ENCODE measurements at places on chromosomes 2 and 18. TPM values are rescaled to one million over a fixed set of nuclear protein-coding genes. Genes with fewer than 3 reads are reported as not detected.
A peak's percentile ranks its signal among the peaks of the same experiment; 100 is the strongest.

Gene KANSL1L
- 3.5 TPM for total RNA-seq

Gene TXNDC2
- 0.33 TPM for total RNA-seq

Gene REG3A
- not detected for total RNA-seq

Gene C1GALT1C1L
- total RNA-seq = not detected

Gene ANAPC1
- 30.5 TPM for total RNA-seq

Gene CLHC1
- 3.2 TPM for total RNA-seq

Gene SULT1C4
- not detected for total RNA-seq

DNA sequence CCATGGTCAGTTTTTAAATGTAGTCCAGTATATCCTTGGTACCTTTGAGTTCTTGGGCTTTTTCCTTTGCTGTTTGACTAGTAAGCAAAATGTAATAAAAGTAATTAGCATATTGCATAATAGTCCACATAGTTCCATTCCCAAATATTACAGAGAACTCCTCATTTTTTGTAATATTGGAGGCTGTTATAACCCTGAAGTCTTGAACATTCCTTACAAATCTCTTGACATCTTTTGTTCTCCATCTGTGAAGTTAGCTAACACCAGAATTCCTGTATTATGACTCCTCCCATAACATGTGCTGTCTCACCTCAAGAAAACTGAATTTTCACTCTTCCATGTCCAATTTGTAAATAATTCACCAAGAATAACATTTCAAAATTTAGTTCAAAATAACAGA lies 17.1 kb downstream of the CREB1 start:
- no peak for DNase-seq

DNA sequence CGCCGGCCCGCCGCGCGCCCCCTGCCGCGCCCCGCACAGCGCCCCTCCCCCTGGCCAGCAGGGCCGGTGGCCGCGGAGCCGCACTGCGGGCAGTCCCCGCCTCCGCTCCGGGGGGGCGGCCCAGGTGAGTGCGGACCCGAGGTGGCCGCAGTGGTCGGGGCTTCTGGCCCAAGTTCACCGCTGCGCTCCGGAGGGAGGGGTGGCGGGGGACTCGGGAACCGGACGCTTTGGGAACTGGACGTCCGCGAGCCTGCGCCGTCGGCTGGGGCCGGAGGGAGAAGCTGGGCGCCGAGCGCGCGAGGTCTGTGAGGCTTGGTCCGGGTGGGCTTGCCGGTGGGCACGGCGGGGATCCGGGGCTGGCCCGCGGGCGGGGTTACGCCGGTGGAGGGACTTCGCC lies 591 bp upstream of the LDLRAD4 start:
- DNase-seq = no peak

DNA sequence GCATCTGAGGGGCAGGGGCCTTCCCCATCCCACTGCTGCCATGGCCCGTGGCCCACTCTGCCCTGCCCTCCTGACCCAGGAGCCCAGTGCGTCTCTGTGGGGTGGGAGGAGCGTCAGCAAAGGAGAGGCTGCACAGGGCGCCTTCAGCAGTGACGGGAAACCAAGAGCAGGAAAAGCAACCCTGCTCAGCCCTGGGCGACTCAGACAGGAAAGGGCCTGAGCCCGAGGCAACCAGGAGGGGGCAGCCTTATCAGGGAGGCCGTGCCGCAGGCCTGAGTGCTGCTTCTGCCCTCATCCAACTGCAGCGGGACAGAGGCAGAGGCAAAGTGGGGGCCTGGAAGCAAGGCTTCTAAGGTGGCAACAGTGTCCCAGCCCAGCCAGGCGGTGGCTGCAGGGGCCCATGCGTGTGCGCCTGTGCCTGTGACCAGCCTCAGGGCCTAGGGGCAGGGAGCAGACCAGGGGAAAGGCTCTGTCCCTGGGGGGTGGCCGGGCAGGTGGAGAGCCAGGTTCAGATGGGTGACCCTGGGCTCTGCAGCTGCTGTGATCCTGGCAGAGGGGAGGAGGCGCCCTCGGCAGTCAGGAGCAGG lies 23.3 kb upstream of the ALPI start:
- no peak for DNase-seq

DNA sequence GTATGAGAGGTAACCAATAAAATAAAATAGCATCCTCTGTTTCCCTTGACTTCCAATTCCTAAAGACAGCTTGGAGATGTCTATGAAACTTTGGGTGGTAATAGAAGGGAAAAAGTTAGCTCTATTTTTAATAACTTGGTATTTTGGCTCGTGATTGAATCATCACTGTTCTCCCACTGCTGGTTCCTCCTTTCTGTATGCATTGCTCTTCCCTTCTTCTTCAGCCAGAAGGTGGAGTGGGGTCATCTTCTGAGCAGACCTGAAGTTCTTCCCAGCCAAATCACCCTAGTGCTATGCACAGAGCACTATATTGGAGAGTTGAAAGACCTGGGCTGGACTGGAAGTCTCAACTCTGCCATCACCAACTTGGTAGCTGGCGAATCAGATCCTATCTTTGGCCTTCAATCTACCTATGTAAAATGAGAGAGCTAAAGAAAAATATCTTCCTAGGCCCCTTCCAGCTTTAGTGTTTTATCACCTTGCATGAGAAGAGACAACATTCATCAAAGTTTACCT lies 54.1 kb downstream of the CPO start:
- no peak for DNase-seq

- no peak for DNase-seq
Measured at GRCh38 chr2:144370937-144371584, 148.9 kb downstream of the ZEB2 start.

DNA sequence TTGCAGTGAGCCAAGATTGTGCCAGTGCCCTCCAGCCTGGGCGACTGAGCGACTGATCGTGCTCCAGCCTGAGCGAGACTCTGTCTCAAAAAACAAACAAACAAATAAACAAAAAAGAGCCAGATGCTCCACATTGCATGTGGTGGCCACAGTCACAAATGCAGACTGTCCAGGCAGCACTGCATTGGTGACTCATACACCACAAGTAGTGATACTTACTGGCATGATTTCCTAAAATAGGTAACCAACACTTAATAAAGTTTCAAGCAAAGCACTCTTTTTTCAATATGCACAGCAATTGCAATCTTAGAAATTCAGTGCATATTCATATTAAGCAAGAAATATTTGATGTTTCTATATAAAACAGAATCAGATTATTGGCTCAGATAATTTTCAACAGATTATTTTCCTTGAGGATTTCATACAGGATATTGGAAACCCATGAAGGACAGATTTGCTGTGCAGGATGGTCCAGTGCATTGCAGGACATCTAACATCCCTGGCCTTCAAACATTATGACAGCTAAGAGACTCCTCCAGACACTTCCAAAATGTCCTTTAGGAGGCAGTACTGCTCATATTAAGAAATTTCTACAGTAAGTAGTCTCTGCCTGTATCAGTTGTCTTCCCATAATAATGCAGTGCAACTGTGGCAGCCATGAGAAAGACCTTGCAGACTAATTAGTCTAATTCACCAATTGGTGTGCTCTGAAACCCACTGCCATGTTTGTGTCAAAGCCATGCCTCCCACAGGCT lies 10.5 kb upstream of the SLC1A4 start:
- DNase-seq = no peak

- no peak for DNase-seq
Measured at GRCh38 chr2:108946442-108946841, 42.6 kb downstream of the EDAR start.

GRCh38 chr2:70806013-70806412 lies 14.4 kb downstream of the CLEC4F start:
- DNase-seq = no peak

DNA sequence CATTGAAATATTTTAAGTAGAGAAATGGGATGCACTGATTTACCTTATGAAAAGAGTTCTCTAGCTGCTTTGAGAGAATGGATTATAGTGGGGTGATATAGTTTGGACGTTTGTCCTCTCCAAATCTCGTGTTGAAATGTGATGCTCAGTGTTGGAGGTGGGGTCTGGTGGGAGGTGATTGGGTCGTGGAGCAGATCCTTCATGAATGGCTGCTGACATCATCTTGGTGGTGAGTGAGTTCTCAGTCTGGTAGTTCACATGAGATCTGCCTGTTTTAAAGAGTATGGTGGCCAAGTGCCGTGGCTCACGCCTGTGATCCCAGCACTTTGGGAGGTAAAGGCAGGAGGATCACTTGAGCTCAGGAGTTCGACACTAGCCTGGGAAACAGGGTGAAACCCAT lies 58.7 kb upstream of the SH3RF3 start:
- no peak for DNase-seq

- DNase-seq = no peak
Measured at GRCh38 chr2:237877576-237878307, 18.3 kb downstream of the RAMP1 start.

DNA sequence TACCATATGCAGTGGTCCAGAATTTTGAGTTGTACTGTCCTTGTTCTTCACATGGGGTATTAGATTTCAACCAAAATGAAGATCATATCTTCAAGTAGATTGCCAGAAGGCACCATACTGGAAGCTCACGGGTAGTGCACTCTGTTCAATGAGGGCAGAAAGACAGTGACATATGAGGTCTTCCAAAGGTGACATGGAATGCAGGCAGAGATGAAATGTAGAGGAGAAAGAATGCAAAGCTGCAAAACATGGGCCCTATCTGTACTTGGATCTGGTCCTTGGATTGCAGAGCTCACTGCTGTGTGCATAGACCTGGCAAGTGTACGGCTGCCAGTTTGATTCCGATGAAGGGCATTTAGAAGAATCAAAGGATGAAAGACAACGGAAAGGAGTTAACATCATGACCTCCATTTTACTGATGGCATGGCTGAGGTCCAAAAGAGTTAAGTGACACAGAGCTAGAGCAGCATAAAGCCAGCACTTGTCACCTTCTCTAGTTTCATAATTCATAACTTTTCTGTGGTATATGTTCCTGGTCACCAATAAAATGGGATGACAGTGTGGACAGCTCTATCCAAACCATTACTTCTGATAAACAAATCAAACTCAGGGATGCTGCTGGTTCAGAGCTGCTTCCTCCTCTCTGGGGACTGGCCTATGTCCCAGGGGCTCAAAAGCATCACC lies 64.7 kb downstream of the BCL2 start:
- no peak for DNase-seq

DNA sequence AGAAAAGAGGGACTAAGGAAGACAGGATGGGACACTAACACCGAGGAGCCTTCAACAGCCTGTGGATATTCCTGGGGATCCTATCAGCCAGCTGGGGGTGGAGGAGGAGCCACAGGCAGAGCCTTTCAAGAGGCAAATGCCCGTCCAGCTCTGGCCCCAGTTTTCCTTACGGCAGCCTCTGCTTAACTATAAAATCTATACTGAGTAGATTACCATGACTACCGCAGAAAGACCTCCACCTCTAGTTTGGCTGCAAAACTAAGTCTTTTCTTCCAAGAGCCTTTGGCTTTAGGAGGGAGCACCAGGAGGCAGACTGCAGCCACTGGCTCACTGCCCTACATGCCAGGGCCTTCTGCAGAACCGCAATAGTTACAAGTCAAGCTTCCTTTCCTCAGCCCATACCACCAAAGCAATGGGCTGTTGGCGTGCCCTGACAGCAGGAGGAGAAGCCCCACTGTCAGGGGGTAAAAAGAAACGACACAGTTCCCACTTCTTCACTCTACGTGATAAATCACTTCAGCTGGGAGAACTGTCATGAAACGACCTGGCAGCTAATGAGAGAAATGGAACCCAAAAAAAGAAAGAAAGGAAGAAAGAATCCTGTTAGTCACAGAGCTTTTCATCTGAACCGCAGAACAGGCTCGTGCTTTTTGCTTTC lies 25.1 kb upstream of the CREB1 start:
- peak; percentile 94 for DNase-seq

DNA sequence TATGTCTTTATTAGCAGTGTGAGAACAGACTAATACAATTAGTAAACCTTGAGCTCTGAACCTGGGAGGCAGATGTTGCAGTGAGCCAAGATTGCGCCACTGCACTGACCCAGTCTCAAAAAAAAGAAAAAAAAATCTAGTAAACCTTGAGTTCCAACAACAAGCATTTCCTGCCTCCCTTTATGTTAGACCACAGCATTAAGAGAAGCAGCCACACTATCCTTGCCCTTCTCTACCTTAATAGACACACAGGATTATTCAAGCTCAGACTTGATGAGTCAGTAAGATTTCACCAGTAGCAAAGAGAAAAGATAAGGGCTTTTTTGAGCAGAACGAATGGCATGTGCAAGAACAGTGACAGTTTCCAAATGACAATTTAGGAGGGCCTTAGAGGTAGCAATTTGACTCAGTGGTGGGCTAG lies 18.0 kb upstream of the GLS start:
- DNase-seq = no peak

GRCh38 chr2:55590810-55591440 lies 26.5 kb downstream of the PPP4R3B start:
- no peak for DNase-seq

DNA sequence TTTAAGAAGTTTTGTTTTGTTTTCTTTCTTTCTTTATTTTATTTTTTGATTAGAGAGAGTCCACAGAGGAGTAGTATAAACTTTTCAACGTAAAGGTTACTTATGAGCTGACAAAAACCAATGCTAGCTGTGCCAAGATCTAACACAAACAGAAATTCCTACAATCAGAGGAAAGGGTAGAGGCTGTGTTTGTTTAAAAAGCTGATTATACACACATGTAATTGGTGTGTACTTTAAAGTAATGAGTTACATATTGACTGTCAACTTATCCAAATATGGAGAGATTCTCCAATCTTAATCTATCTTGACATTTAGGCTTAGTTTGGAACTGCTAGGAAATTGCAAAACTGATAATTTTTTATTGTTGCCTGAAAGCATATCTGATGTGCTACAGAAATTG lies 63.7 kb upstream of the FAM110C start:
- no peak for DNase-seq

- DNase-seq = no peak
Measured at GRCh38 chr2:241203218-241204009, 14.9 kb downstream of the ANO7 start.

DNA sequence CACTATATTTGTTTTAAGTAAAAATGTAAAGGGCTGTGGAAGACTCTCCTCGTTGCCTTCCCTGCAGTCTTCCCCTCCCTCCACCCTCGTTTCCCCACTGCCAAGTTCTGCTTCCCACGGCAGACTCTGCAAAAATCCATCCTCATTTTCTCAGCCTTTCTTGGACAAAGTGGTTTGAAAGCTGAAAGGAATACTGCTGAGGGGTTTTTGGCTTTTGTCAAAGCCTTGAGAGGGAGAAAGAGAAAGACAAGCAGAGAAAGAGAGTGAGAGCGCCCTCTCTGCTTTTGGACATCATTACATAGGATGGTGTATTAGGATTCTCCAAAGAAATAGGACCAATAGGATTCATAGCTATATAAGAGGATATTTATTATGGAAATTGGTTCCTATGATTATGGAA lies 455.9 kb upstream of the SOX11 start:
- no peak for DNase-seq

DNA sequence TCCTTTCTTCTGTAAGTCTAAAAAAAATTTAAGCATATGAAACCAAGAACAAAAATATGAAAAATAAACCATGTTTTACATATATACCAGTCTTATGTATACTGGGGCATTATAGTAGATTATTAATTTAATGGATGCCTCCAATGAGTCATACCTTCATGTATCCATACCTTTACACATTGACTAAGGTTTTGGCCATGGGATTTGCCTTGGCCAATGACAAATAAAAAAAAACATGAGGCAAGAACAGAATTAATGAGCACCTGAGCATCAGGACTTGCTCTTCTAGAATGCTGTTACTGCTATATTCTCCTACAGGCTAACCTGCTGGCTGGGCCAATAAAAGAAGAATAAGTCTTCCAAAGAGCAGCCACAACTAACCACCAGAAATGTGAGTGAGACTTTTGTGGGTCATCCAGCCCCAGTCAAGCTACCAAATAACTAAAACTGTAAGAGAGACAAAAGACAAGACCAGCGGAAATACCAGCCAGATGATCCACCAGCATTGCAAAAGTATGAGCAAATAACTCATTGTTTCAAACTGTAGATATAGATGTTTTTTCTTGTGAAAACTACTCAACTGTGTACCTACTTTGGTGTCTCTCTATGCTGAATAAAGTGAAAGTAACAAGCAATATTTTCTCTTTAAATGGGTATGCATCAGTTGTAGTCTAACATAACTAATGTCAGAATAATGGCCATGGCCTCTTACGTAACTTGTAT lies 749.6 kb upstream of the VRK2 start:
- peak; percentile 0 for DNase-seq

All from MG63 (cell line).